ENCODE measurements at places on chromosomes 7 and 10.

DNA sequence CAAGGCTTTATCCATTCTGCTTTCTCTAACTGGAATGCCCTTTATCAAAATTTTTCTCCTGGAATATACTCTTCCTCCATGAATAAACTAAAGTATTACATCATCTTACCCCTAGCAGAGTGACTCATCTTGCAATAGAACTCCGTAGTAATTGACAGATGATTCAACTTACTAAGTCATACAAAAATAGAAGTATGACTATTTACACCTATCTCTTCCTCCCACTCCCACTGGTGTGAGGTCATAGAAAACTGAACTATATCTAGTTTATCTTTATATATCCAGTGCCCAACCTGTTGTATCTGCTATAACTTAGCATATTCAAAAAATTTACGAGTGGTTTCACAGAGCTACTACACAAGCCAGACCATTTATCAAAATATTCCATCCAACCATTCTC lies 26.1 kb downstream of the ABCB1 start:
- no peak for DNase-seq

DNA sequence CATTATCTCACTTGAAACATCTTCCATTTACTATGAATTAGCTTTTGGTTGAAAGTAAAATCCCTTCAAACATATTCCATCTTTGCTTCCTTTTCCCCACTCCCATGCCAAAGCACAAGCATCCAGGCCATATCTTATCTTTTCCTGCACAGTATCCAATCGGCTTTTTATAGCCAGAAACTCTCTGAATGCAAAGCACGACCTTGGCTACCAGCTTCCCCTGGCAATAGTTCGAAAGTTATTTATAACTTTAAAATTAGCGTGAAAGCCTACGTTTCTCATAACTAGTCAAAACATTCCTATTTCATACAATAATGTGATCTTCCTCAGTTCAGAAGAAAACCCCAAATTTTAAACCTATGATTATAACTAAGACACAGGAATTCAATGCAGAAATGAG lies 440 bp downstream of the CTNNA3 start:
- no peak for DNase-seq

- no peak for DNase-seq
Measured at GRCh38 chr10:44995914-44996669, 4.6 kb upstream of the ZNF22 start.

DNA sequence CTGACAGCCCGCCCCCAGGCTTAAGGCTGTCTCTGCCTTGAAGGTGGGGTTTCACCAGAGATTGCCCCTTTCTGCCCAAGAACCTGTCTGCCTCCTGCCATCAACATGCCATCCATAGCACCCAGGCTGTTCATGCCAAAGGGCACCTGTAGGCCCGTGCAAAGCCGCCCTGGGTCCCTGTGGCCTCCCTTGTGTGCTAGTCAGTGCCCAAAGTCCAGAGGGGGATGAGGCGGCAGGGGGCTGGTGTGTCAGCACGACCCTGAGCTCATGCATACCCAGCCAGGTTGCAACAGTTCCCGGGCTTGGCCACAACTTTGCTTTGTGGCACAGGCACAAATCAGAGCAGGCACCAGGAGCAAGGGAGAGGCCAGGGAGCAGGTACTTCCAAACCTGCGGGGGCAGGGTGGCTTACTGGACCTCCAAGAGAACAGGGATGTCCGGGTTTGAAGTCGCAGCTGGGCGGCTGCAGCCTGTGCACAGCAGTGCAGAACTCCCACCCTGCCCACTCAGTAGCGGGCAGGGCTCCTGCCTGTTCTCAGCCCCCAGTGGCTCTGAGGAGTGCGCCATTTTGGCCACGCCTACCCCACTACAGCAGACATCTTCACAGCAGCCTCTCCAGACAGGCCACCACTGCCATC lies 671.1 kb upstream of the GRM3 start:
- no peak for DNase-seq

GRCh38 chr7:40219917-40220316 lies 85.1 kb downstream of the SUGCT start:
- no peak for DNase-seq

DNA sequence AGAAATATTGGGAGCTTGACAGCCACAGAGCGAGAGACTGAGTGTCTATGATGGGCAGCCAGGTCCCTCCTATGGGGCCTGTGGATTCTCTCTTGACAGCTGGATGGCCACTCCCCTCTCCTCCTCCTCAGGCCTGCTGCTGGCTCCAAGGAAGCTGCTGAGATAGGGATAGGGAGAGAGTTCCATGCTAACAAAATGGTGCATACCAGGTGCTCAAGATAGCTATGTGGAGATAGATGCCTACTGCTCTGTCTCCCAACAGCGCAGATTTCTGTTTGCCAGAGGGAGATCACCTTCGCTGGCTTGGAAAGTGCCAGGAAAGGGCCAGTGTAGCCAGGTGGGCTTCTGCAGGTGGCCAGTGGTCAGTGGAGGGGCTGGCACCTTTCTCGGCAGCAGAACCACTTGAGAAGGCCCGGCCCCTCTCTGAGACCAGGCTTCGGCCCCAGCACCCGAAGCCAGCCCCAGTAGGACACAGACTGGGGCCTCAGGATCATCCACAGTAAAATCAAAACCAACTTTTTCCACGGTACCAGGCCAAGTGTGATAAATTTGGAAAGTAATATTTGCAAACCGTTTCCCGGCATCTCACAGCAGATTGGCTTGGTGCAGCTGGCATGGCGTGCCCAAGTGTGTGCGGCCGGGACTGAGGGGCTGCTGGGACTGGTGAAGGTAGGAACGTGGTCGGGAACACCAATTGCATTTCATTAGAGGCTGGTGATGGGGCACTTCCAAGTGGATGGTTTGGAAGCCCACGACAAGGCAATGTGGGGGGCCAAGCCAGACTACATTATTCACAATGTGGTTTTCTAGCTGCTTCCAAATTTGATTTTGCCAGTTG lies 139.6 kb downstream of the PTPN20 start:
- no peak for DNase-seq

DNA sequence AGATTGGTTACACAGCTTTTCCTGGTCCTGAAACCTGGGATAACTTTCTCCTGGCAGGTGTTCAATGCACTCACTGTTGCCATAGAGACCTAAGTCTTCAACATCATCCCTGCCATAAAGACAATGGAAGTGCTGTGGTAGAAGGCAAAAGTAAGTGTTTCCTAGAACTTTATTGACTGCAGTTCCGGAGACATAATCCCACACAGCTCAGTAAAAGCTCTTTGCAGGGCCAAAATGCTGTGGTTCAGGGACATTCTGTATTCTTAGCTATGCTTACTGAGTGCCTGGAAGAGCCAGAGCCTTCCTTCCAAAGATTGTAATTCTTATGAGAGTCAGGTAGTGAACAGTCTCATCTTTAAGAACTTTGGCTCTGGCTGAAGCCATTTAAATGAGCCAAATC lies 5.3 kb downstream of the WIPF3 start:
- no peak for DNase-seq

DNA sequence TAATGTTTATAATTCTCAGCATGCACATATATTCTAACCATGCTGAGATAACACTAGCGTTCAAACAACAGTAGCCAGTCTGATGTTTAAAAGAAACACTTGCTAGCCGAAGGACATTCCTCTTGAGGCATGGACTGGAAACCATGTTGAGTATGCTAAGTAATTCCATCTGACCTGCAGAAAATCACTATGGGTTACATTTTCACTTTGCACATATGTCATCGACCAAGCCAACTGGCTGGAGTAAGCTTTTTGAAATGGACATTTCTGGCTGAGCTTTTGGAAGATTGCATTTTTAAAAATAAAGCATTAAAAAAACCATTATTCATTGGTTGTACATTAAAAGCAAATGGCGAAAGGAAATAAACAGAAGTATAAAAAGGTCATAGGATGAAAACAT lies 88.2 kb downstream of the BBS9 start:
- DNase-seq = no peak

Data from stimulated activated CD4-positive, alpha-beta T cell treated with anti-CD3 and anti-CD28 coated beads, Interleukin-15, amount 100 ng/mL, for 1 hour (primary cell).